Brain (organoid and tissue), 16 donors: ENCODE measurements at places on chromosomes 6 and 20. TPM values are rescaled to one million over a fixed set of nuclear protein-coding genes. Genes with fewer than 3 reads are reported as not detected.

DNA sequence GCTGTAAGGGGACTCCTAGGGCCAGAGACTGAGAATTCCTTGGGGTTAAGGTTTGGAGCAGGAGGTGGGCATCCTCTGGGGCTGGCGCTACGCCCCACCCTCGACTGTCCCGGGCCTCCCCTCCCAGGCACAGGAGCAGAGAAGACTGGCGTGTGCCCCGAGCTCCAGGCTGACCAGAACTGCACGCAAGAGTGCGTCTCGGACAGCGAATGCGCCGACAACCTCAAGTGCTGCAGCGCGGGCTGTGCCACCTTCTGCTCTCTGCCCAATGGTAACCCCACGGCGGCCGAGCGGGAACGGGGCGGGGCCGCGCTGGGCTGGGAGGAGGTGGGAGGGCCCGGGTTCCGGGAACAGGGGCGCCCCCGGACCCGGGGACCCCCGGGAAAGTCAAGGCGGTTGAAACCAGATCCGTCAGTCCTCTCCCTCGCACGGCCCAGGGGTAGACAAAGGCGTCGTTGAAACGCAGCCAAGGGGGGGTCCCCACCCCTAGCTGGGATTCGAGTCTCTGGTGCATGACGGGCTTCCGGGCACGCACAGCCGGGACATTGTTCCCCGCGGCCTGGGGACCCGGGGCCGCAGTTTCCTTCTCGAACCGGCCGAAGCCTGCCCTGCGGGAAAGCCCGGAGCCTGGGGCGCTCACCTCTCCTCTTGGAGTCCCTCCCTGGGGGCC, 844 bp downstream of the WFDC2 start:
- DNase-seq: peak; percentile 74

DNA sequence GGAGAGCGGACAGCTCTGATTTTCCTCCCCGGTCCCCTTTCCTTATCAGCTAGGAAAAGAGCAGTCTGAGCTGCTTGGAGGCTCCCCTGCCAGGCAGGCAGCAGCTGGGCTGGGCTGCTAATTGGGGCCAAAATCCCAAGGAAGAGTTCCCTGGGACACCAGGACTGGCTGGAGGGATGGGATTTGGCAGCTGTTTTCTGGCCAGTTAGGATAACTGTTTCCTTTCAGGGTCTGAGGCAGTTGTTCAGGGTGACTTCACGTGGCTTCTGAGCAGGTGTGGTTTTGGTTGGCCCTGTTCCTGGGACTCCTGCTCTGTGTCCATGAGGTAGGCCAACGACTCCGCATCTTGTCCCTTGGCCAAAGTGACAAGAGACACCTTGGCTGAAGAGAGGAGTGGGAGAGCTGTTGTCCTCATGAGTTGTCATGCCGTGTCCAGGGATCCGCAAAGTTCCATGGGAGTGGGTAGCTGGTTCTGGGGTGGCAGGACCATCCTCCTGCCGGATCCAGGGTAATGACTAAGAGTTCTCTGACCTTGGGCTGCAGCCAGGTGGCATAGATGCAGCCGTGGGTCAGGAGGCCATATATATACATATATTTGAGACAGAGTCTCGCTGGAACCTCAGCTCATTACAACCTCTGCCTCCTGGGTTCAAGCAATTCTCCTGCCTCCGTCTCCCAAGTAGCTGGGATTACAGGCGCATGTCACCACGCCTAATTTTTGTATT, 21.2 kb downstream of the MRPS18A start:
- DNase-seq: no peak

TMEM63B gene
- polyA plus RNA-seq: 48.2 TPM

DNA sequence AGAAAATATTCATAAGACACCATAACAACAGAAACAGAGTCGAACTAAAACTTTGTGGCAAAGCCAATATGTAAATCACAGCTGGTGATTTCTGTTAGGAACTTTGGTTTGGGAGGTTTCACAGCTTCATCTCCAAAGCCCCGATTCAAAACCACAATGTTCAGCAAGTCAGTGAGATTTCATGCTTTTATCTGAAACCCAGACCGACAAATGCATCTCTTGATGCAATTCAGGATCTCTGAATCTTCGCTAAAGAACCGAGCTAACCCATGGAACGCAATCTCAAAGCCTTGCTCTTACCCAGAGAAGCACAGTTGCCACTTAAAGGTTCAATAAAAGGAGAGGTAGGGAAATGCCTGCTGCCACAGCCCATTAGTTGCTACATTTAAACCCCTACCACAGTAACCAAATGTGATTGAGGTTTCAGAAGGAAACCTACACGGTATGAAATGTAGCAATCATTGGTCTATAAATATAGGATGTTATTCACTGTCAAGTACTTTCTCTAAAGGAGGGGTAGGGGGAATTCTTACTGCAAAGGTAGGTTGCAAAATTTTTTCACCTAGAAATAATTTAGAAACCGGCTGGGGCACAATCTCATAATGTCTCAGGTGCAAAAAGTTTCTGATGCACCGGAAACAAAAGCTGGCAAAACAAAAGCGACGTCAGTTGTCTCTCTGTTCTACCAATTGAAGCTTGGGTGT, 381.0 kb upstream of the ARID1B start:
- DNase-seq: no peak

RANBP9 gene
- 61.8 TPM for polyA plus RNA-seq

DNA sequence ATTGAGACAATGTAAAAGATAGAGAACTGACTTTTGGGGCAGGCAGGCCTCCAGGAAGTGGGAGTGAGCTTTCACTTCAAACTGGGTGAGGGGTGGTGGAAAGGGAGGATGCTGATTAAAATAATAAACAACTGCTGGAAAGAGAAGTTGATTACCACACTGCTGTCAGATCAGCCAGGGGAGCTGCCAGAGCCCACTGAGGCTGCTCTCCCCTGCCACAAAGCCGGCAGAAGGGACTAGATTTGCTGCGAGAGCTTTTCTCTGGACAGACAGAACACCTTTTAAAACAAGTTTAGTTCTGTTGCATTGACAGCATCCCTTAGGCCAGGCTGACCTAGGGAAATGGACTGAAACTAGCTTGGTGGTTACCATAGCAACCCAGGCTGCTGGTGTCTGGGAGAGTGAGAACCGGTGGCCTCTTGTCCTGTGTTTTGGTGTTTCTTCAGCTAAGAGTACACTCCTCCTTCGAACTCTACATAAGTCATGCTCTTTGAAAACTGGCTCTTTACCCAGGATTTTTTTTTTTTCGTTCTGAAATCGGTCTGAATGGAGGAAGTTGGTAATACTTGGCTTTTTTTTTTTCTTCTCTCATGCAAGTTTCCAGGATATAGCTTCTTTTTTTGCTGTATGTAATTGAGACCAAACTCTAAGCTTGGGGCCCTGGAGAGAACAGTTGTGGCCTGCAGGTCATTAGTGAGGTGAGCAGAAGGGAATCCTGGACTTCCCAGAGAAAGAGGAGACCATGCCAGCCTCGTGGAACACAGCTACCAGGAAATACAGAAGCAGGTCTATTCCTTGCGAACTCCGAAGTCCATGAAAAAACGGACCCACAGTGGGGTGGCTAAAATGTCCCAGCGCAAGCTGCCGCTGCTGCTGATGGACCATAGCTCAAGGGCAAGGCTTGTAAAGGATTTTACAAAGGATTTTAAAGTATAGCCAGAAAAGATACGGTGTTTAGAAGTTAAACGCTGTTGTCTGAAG, 374.4 kb downstream of the UTRN start:
- DNase-seq: peak; percentile 50

GRCh38 chr6:41690541-41691330, 44.7 kb downstream of the TFEB start:
- no peak for DNase-seq

GRCh38 chr6:61886608-61887259, 399.3 kb downstream of the KHDRBS2 start:
- DNase-seq: no peak

CSNK2A1 gene
- 120 TPM for polyA plus RNA-seq

DNA sequence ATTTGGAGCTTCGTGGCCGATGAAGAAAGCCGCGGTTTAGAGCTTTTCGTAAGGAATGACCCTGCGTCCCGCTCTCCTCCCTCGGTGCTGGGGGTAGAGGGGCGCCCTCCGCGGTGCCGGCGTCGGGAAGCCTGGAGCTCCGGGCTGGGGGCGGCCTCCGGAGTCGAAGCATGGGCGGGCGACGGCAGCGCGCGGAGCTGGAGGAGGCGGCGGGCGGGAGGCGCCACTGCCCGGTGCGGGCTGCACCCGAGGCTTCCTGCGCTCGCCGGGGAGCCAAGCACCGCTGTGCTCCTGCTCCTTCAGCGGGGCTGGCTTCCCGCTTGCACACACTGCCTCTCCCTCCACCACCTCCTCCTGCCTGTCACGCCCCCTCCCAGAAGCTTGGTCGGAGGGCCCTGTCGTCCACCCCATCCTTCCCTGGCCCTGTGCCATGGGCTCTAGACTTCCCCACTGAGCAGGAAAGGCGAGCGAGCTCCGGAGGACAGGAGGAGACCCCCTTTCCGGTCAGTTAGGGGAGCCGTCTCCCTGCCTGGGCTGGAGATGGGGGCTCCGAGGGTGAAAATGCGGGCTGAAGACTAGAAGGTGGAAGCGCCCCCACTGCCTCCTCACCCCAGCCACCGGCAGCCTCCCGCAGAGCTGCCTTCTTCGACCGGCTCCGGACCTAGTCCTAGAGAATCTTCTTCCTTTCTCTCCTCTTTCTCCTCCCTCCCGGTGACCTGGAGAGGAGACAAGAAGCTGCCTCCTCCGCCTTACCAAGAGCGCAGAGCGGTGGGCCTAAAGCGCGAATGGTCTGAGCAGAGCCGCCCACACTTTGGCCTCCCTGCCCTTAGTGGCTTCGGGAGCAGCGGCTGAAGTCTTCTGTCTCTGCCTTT, 1.8 kb downstream of the CDH4 start:
- DNase-seq: peak; percentile 62

GHRH gene
- polyA plus RNA-seq: not detected

- no peak for DNase-seq
Observed at GRCh38 chr6:42624601-42625000, 60.8 kb downstream of the UBR2 start.

- DNase-seq: no peak
Observed at GRCh38 chr6:20292905-20293304, 80.6 kb upstream of the MBOAT1 start.

DNA sequence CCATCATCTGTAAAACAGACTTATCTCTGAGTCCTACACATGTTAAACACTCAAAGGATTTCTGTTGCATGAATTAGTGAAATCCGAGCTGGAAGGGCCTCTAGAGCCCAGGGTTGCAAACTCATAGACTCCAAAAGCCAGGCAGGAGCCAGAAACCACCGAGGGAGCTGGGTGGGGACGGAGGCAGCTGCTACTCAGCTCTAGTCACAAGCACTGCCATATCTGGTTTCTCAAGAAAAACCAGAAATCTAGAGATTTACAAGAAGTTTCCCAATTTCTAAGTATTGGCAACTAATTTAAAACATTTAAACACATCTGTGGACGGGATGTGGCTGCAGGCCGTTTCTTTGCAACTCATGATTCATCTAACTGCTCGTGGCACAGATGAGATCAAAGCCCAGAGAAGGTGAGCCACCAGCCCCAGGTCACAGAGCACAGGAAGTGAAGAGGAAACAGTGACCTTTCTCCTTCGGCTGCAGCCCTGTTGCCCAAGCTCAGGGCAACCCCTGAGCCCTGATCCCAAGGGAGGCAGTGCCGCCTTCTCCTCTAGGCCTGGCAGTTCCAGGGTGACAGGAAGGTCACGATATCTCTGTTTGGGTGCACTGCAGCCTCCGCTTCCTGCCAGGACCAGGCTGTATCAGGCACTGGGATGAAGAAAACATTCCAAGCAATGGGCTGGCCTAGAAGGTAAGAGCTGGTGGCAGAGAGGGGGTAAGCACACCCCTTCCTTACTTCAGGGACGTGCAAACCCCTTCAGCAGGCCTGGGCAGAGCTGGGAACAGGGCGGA, 26.4 kb upstream of the PTGIS start:
- DNase-seq: no peak

SOBP gene
- polyA plus RNA-seq: 27.2 TPM

DNA sequence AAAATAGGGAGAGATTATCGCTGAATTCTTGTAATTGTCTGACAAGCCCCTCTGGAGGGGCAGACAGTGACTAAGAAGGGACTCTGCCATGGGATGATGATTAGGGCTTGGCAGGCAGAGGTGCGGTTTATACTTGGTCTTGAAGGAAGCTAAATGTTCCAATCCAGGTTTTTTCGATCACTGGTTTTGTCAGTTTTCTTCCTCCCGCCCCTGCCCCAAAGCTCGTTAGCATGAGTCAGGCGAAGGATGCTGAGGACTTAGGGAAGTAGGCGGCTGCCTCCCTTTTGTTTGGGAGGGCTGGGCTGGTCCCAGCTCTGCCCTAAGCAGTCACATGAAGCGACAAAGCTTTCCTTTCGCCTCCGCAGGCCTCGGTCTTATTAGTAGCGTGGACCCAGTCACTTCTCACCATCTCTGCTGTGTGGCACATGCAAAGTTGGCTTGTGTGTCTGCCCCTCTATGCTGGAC, 314.2 kb downstream of the CDC5L start:
- peak; percentile 57 for DNase-seq

PPP1R16B gene
- polyA plus RNA-seq: 37.6 TPM

ZNF318 gene
- polyA plus RNA-seq: 15.3 TPM

- DNase-seq: no peak
Observed at GRCh38 chr6:138540468-138540867, 41.2 kb upstream of the NHSL1 start.

DNA sequence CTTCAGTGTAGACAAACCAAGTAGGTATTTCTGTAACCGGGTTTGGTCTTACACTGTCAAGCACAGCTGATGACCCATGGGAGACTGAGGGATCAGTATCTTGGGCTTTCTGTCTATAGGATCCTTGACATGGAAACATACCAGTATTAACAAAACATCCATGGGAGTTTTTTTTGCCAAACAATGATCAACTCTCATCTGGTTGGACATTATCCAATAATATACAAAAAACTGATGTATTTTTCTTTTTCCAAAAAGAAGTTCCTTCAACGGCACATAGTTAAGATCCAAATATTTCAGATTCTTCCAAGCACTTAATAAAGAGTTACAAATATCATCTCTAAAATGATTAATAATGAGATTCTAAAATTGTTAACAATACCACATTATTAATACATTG, 459.9 kb downstream of the PRKN start:
- DNase-seq: no peak

- no peak for DNase-seq
Observed at GRCh38 chr6:88535306-88535705, 369.2 kb upstream of the CNR1 start.

- DNase-seq: no peak
Observed at GRCh38 chr6:32386040-32386439, 14.3 kb upstream of the TSBP1 start.

GRCh38 chr6:52641388-52641787, 29.5 kb upstream of the TMEM14A start:
- DNase-seq: no peak

DNA sequence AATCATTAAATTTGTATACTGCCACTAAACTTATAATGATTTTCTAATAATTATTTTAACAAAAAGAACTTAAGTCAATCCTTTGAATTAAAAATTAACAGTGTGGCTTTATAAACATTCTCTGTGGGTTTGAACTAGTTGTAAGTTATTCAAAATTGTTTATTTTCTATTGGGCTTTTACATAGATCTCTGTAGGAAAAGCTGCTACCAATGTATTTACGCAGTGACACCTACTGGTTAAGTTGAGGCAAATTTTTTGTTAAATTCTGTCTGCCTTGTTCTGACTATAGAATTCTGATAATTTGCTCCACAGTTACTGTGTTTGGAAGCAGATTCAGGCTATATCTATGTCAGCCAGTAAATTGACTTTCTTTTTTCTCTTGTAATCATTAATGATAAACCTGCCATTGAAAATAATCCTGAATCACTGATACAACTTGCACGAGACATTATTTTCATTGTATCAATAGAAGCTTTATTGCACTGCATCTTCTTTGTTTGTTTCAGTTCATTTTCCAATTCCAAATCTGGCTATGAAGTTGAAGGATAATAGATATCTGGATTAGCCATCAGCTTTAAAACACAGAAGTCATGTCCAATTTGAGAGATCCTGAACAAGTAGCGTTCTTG, 66.0 kb upstream of the UTRN start:
- peak; percentile 72 for DNase-seq

ENPP3 gene
- polyA plus RNA-seq: 0.22 TPM

TRIM40 gene
- polyA plus RNA-seq: not detected

- DNase-seq: no peak
Observed at GRCh38 chr6:106181664-106182418, 95.7 kb downstream of the PRDM1 start.
